ENCODE measurements at places on chromosomes 5 and 9.

GRCh38 chr5:36392818-36393217 lies 91.1 kb upstream of the RANBP3L start:
- DNase-seq, result no peak

GRCh38 chr9:105978336-105978735 lies 284.0 kb downstream of the TMEM38B start:
- no peak for DNase-seq

- DNase-seq, result no peak
Measured at GRCh38 chr9:7520396-7520795, 279.2 kb downstream of the DMAC1 start.

DNA sequence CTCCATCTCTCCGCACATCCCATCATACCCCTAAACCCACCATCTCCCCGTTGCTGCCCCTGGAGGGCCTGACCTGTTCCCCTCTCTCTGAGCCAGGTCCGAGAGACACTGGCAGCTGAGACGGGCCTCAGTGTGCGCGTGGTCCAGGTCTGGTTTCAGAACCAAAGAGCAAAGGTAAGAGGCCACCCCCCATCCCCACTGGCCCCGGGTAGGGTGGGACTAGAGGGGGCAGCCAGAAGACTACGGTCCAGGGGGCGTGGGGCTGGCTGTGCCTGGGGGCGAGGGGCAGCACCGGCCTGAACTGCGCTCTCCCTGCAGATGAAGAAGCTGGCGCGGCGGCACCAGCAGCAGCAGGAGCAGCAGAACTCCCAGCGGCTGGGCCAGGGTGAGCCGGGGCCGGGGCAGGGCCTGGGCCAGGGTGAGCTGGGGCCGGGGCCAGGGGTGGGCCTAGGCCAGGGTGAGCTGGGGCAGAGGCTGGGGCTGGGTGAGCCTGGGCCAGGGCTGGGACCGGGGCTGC lies 79.8 kb downstream of the LMX1B start:
- DNase-seq, result no peak

GRCh38 chr5:158378931-158379330 lies 520.0 kb upstream of the CLINT1 start:
- DNase-seq, result no peak

- DNase-seq, result no peak
Measured at GRCh38 chr5:35922468-35922867, 16.0 kb downstream of the CAPSL start.

- no peak for DNase-seq
Measured at GRCh38 chr5:98721231-98721928, 52.1 kb upstream of the RGMB start.

DNA sequence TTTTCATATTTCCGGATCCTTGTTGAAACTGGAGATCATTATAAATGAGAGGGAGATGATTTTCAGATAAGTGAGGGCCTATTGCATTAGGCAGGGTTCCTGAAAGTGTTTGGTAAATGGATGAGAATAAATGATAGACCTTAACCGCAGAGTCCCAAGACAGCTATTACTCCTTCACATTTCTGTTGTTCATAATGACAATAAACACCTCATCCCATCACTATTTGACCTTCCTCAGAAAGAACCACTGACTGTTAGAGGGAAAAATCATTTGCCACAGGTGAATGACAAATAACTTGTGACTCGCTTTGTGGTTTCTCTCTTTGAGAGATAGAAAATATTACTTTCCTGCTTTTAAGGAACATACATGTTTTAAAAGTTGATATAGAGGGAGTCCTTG lies 47.3 kb upstream of the TRMT10B start:
- DNase-seq, result no peak

All from effector CD8-positive, alpha-beta T cell (primary cell).